ENCODE measurements at places on chromosomes 4 and X. TPM values are rescaled to one million over a fixed set of nuclear protein-coding genes. Genes with fewer than 3 reads are reported as not detected.

Gene COX7B2
- total RNA-seq = not detected

Gene SYNPO2
- total RNA-seq = 2.3 TPM

Gene STPG2
- total RNA-seq = 15.6 TPM

Gene GPM6B
- total RNA-seq = 418 TPM

Gene RRH
- total RNA-seq = not detected

Gene MAP7D2
- total RNA-seq = 7.6 TPM

Gene DUSP21
- not detected for total RNA-seq

GRCh38 chr4:131613824-131614216, 1535.3 kb upstream of the PCDH10 start:
- no peak for DNase-seq

DNA sequence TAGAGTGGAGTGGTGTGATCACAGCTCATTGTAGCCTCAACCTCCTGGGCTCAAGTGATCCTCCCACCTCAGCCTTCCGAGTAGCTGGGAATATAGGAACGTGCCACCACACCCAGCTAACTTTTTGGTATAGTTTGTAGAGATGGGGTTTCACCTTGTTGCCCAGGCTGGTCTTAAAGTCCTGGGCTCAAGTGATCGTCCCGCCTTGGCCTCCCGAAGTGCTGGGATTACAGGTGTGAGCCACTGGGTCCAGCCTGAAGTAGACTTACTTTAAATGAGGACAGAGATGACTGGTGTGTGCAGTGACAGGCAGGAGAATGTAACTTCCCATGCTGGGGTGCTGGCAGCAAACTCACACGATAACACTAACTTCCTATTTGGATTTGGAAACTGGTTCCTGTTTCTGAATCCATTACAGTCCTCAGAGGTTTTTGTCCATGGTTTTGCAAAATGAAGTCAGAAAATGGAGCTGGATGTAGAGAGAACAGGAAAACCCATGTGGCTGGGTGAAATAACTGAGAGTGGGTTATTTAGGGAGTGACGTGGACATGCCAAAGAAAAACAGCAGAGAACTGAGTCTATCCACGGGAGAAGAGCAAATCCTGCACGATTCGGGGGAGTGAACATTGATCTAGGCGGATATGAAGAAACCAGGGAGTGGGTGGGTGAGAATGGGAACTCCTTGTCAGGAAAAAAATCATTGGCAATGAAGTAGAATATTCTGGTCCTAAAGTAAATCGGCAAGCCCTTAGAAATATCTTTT, 95.6 kb downstream of the GATB start:
- DNase-seq = no peak

DNA sequence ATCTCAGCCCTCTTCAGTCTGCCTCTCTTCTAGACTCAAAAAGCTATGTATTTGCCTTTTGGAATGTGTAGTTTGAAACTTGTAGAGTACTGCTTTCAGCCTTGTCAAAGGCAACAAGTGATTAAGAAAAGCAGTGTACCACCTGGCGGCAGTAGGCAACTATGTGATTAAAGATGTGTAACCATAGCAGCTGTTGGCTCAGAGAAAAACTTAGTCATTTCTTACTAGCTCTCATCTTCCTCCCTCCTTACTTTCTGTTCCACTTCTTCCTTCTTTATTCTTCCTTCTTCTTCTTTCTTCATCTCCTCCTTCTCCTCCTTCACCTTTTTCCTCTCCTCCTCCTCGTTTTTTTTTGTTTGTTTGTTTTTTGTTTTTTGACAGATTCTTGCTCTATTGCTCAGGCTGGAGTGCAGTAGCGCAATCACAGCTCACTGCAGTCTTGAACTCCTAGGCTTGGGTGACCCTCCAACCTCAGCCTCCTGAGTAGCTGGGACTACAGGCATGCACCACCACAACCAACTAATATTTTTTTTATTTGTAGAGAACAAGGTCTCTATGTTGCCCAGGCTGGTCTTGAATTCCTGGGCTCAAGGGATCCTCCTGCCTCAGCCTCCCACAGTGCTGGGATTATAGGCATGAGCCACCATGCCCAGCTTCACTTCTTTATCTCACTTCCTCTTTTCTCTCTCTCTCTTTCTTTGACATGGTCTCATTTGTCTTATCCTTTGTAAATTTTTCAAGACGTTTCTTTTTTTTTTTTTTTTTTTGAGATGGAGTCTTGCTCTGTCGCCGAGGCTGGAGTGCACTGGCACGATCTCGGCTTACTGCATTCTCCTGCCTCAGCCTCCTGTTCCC, 32.6 kb downstream of the ABHD18 start:
- no peak for DNase-seq

- no peak for DNase-seq
Measured at GRCh38 chr4:182885738-182886077, 31.5 kb downstream of the DCTD start.

DNA sequence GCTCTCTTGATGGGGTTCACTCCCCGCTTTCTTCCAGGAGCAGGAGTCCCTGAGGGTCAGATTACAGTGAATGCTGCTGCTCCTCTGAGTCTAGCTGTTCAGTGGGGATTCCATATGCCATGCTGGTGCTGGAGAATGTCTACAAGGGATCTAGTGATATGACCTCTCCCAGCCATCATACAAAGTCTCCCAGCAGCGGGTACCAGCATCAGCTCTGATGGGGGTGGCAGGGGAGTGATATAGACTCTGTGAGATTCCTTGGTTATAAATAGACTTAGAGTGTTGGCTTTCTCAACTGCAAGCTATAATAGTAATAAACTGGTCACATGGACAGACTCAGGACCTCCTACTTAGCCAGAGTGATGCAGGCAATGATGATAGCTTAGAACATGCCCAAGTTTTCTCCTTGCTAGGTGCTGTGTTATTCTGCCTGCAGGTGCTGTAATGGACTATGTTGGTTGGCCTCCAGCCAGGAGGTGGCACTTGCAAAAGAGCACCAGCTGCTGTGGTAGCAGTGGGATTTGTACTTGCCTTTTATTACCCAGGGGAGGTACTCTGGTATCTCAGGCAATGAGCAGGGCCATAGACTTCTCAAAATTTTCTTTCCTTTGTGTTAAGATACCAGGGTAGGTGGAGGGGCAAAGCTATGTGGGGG, 202.9 kb downstream of the CHIC1 start:
- DNase-seq = no peak

DNA sequence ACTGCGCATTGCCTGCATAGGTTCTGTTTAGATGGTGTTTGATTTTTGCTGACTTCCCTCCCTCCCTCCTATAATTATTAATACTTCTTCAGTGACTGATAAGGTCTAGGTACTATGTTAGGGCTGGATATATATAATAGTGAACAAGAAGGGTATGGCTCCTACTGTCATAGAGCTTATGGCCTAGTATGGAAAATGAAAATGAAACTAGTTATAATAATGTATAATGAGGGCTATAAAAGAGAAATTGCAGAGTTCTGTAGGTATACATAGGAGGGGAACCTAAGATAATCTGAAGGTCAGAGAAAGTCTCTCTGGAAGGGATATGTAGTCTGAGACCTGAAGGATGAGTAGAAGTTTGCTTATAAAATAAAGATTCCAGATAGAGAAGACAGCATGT, 102.1 kb downstream of the DCK start:
- no peak for DNase-seq

DNA sequence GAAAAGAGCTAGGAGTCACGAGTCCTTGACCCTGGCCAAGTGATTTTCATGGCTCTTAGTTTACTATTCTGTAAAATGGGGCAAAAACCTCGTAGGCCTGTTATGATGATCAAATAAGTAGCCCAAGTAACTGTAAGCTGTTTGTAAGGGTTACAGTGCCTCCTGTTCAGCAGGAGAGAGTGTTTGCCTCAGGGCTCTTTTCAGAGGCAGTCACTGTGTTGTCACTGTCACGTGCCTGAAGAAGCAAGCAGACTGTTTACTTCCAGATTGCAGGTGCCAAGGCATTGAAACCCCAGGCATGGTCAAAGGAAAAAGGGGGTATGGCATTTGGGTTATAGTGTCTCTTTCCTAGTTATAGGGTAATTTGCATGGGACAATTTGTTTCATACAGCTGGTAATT, 4.5 kb downstream of the RAB39B start:
- DNase-seq = no peak

DNA sequence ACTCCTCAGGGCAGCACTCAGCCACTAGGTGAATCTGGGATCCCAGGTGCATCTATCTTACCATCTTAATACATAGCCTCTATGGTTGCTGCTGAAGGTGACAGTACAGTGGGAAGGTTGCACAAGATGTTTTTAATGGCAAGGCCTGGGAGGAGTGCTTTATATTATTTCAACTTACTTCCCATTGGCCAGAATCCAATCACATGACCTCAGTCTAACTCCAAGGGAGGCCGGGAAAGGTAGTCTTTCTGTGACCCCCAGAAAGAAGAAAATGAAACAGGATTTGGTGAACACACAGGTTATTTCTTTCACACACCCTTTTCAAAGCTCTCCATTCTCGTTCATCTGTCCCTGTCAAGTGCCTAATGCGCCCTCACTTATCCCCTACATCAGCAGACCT, 189.1 kb upstream of the ATP6AP2 start:
- no peak for DNase-seq

GRCh38 chr4:2792711-2793585, at the start of gene SH3BP2:
Gene SH3BP2, plus strand, starts transcription at chr4:2793085. Its CDS starts 27,533 bp downstream, at chr4:2820618.
- no peak for DNase-seq

DNA sequence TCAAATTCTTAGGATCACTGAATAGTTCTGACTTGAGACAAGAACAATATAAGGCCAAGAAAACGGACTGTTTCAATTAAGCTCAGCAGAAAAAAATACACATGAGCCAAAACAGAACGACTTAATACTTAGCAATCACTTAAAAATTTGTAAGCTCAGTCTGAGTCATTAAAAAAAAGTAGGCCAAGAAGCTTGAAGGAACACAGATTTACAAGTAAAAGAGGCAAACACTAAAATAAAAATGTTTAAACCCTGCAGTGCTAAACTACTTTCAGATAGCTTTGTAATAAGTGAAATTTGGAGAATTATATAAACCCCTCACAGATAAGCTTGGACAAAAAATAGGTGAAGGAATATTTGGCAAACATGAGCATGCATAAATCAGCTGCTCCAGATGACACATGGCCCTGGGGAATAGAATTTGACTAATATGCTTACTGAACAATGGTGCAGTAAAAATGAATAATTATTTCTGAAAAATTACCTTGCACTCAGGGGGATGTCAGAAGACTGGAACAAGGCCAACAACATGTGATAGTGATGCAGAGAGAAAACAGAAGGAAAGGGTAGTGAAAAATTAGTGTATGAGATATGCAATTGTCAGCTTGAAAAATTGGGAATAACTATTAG, 49.6 kb downstream of the LNX1 start:
- no peak for DNase-seq

GRCh38 chr4:159353422-159354116, 250.7 kb downstream of the RAPGEF2 start:
- DNase-seq = no peak

DNA sequence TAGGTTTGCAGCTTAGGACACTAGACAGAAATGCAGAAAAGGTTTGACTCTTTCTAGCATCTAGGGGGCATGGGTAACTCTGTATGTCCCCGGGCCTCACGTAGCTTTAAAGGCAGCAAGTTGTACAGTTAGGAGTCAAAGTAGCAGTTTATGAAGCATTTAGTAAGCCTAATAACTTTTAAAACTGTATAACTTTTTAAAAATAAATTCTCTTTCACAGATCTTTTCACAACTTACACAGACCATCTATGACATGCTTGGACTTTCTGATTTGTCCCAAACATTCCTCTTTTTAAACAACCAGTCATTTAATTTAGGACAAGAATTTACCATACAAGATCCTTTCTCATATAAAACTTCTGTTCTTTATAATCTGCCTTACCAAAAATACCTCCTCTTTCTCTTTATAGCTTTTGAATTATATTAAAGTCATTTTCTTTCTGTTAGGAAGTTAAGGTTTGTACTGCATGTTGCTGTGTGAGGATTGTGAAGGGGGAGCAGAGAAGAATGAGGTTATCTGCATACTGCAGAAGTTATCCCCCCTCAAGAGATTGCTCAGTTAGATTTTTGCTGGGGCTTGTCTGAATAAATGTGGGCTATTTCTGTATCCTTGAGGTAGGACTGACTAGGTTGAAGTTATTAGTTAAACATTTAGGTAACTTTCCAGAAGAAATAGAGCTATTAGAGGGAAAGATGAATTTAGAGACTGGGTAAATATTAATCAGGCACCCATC, 94.3 kb downstream of the CPE start:
- no peak for DNase-seq

- DNase-seq = no peak
Measured at GRCh38 chr4:181601103-181601502, 642.1 kb upstream of the TENM3 start.

- DNase-seq = no peak
Measured at GRCh38 chrX:137428766-137429591, 136.9 kb upstream of the ZIC3 start.

DNA sequence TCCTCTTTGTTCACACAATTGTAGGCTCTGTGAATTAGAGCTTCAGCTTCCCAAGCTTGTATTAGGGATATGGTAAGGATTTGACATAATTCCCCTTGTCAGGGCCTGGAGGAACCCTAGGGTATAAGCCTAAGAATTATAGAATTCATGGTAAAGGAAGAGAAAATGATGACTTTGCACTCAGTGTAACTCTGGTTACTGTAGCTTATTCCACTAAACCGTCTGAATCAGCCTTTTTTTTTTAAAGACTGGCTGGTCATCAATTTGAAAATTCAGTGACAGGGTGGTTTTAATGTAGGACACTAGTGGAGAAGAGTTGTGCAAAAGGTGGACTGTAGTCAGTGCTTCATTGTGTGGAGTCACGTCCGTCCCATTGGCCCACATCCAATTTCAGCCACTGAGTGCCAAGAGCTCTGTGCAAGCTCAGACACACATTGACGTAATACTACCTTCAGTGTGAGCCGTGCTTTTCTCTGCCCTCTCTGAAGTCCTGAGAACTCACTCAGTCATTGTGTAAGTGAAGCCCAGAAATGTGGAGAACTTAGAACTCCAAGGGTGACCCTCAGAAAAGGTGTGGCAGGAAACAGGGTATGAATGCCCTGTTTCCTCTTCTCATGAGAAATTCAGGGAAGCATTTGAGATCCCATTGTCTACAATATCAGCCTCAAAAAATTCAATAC, 449.8 kb downstream of the C4orf33 start:
- DNase-seq = no peak

DNA sequence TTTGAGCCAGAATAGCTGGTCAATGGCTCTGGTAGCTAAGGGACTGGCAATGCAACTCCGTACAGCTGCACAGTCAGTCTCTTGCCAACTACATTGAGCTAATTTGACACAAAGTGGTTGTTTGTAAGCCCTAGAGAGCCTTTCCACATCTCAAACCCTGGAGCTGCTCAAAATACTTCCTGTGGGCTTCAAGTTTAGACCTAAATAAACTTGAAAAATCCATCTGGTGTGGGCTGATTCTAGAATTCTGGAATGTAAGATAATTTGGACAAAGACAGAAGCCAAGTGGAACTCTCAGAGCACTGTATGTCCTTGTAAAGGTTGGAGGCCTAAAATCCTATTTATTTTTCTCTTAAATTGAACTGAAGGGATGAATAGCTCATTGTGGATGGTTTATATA, 380.8 kb downstream of the SPRY1 start:
- DNase-seq = no peak

- no peak for DNase-seq
Measured at GRCh38 chrX:153622661-153623309, 23.8 kb upstream of the CCNQ start.

- no peak for DNase-seq
Measured at GRCh38 chrX:134158821-134159512, 78.0 kb upstream of the CCDC160 start.

Data from occipital lobe (tissue), 3 donors.